NT2/D1 (cell line): ENCODE measurements at places on chromosomes 6 and 20.

DNA sequence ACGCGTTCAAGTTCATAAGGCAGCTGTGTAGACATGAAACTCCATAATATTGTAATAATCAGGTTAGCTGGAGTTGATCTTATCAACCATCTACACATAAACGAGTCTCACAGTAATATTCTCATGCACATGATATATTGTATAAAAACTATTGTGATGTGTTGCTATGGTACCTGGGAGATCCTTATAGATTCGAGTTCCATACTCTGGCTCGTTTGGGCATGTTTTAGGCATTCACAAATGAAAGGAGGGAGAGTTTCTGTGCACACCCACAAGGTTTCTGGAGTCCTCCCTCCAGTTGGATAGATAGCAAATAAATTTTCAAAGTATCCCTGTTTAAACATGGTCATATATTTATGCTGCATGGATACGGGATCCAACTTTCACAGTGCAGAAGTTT lies 567.5 kb upstream of the SLC35B3 start:
- DNase-seq = no peak

- DNase-seq = no peak
Observed at GRCh38 chr6:44145839-44146238, 12.8 kb upstream of the CAPN11 start.

GRCh38 chr6:108163644-108164542 lies 1.9 kb upstream of the NR2E1 start:
- no peak for DNase-seq

- DNase-seq = no peak
Observed at GRCh38 chr6:36029464-36029863, 1.9 kb downstream of the MAPK14 start.

DNA sequence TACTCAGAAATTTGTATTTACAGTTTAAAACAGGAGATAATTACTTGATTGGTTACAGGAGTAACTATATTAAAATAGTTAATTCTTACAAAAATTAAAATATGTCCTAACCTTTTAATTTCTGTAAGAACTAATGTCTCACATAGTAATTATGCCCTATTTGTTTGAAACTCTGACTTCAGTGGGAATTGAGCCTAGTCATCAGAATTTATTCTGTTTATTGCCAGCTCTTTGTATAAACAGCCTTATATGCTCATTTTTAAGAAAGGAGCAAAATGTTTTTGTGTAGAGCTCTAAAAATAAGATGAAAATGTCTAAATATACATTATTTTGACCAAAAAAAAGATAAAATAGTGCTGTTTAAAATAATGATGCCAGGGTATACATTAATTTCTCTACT lies 21.5 kb downstream of the TRMT11 start:
- DNase-seq = no peak

GRCh38 chr20:50229156-50229607 lies 38.6 kb downstream of the CEBPB start:
- no peak for DNase-seq

GRCh38 chr6:116797585-116797984 lies 31.3 kb downstream of the GPRC6A start:
- no peak for DNase-seq

DNA sequence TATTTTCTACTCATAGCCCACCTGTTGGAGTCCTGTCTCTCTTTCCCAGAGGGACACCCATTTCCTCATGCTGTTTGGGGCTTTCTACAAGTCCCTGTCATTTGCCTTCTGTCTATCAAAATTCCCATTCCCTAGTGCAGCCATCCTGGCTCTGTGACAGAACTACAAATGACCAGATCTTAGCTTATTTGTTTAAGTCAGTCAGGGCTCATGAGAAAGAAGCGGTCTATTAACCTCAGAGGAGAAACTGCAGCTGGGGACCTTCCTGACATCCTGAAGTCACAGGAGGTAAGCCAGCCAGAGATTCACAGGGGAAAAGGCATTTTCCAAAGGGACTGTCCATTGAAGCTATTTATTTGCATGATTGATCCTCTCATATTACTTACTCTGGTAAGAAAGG lies 1.7 kb upstream of the COL9A1 start:
- no peak for DNase-seq
